RCC 7860 (cell line): ENCODE measurements at places on chromosomes 1 and 21.

- no peak for DNase-seq
Measured at GRCh38 chr1:207140536-207140935, 36.5 kb downstream of the C4BPA start.

DNA sequence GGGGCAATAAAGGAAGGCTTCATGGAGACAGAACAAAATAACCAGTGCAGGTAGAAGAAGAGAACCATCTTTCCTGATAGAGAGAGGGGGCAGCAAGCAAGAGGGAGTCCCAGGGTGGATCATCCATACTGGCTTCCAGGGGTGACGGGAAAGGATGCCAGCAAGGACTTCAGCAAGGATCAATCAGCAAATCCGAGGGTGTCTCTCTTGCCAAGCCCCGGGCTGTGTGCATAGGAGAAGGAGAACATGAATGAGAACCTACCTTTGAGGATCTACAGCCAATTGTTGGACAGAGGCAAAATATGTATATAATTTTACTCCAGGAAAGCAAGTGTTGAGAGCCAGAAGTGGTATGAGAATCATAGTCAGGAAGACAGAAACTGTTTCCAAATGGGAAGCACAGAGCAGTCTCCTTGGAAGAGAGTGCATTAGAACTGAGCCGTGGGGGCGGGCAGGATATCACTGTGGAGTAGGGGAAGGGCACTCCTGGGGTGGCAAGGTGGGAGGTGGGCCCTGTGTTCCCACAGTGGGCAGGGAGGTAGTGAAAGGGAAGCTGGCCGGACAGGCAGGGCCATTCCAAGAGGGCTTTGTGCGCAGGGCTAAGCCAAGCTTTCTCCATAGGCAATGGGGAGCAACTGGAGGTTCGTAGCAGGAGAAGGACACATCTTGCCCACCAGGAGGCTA, 1.1 kb upstream of the S100A9 start:
- DNase-seq = no peak

- no peak for DNase-seq
Measured at GRCh38 chr1:202117898-202118371, 4.8 kb upstream of the GPR37L1 start.

DNA sequence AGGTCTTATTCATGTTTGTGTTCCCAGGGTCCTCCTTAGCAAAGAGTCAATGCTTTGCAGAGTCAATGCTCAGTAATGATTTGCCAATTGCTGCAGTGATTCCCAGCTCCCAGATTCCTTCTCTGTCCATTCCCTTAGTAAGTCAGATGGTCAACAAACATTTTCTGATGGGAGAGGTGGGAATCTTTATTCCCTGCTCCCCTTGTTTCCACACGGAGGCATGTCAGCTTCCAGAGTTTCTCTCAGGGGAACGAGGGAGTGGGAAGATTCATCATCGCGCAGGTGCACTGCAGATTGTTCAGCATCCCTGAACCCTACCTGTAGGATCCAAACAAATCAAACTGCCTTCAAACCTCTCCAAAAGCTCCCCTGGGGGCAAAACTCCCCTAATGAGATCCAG, 7.5 kb upstream of the AHDC1 start:
- DNase-seq = no peak

DNA sequence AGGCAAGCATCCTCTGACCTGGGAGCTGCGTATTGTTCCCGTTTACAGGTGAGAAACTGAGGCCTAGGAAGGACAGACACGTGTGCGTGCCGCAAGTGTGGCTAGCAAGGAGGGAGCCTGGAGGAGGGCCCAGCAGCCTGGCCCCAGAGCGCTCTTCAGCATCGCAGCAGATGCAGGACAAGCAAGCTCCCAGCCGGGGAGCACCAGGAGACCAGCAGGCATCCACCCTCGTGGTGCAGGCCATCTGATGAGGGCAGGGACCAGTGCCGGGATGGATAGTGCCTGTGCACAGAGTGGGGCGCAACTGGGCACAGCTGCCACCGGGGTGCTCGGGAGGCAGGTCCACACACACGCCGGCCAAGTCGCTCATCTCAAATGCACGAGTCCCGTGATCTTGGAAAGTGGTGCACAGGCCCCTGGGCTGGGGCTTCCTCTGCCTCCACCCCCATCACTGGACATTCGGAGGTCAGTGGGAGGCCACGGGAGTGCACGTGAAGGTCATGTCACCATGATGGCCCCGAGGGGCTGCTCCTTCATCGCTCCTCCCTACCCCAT, 55.1 kb downstream of the COL18A1 start:
- no peak for DNase-seq

GRCh38 chr1:71706029-71706671, 576.2 kb downstream of the NEGR1 start:
- DNase-seq = no peak

DNA sequence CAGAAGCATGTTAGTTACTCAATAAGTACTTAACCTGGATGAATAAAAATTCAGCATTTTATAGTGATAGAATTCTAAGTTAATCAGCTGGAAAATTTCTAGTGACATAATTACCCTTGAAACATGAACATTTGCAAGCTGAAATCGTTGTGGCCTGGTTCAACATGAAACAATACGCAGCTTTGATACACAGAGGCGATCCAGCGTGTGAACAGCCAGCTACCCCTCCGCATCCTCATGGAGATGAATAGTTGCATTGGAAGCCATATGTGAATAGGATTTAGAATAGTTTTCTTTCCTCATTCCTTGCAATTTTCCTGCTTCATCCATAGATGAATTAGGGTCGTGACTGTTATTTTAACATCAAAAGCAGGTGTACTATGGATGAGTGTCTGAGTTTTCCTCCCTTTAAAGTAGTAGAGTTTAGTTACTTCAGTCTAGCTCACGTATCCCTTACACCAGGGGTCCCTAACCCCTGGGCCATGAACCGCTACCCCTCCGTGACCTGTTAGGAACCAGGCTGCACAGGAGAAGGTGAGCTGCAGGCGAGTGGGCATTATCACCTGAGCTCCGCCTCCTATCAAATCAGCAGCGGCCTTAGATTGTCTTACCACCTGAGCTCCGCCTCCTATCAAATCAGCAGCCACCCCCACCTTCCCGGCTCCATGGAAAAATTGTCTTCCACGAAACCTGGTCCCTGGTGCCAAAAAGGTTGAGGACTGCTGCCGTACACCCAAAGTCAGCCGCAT, 6.2 kb upstream of the TARBP1 start:
- DNase-seq = no peak

DNA sequence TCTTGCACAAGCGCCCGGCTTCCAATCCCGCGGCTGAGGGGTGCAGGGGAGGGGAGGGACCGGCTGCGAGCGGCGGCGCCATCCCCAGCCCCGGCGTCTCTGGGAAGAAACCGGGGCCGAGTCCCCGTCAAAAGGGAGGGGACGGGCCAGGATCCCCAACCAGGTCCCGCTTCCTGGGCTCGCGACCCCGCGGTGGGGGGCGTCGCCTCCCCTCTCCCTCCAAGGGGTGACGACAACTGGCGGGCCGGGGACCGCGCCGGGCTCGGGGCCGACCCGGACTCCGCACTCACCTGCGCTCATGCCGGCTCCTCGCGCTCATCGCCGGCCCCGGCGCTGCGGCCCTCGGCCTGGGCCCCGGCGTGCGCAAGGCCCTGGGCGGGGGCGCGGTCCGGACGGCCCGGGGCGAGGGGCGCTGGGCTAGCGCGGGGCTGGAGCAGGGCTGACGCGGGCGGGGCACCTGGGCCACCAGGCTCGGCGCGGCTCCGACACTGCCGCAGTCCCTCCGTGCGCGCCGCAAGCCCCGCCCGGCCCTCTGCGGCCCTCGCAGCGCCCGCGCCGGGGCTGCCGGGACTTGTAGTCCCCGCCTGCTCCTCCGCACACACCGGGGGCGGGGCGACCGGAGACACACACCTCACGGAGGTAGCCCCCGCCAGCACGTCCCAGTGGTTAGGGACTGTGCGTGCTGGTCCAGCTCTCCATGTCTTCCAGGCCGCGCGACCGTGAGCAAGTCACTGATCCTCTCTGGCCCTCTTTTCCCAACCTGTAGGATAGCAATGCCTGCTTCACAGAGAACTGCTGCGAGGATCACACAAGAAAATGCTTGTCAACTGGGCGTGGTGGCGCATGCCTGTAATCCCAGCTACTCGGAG, at the start of gene ATP13A2:
Gene ATP13A2, minus strand, starts transcription at position 490 of the 869 bp plus-strand sequence. Its CDS starts 190 bp downstream, at position 300.
- DNase-seq = peak; percentile 50

DNA sequence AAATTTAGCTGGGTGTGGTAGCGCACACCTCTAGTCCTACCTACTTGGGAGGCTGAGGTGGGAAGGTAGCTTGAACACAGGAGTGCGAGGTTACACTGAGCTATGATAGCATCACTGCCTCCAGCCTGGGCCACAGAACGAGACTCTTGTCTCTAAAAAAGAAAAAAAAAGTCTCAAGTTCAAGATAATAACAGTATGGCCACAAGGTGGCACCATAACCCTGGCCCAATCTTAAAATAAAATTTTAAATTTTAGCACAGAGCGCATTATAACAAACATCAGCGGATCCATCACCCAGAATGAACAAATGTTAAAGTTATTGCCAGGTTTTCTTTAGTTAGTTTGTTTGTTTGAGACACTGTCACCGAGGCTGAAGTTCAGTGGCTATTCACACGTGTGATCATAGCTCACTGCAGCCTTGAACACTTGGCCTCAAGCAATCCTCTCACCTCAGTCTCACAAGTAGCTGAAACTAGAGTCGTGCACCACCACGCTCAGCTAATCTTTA, 2.9 kb upstream of the HTR6 start:
- no peak for DNase-seq

- no peak for DNase-seq
Measured at GRCh38 chr1:43757343-43758053, 50.2 kb downstream of the ST3GAL3 start.

- DNase-seq = no peak
Measured at GRCh38 chr1:200731654-200732332, 6.9 kb upstream of the CAMSAP2 start.

- DNase-seq = no peak
Measured at GRCh38 chr1:95954585-95954984, 720.6 kb downstream of the RWDD3 start.

DNA sequence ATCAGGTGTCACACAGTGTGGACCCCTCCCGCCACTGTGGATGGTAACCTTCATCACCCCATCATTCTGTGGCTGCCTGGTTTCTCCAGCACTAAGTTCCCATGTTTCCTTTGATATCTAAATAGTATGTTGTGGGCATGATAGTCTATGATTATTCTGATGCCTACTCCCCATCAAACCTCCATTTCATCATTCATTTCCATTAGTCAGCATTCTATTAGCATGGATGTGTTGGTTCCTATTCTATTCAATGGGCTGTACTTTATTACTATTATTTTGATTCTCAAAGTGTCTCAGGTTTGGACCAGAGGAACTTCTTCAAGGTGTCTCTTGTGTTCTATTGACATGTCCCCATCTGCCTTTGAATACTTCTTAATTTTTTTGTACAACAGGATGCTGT, 112.0 kb downstream of the DISC1 start:
- no peak for DNase-seq

GRCh38 chr1:116489231-116489697, 81.6 kb downstream of the CD58 start:
- peak; percentile 80 for DNase-seq
